Articular chondrocyte of knee joint (primary cell): ENCODE measurements at places on chromosomes 7 and 10. TPM values are rescaled to one million over a fixed set of nuclear protein-coding genes. Genes with fewer than 3 reads are reported as not detected.

SVOPL gene
- not detected in 2 replicates for total RNA-seq

FAM241B gene
- total RNA-seq = 0.43 and 0.91 TPM in 2 replicates

ADCY1 gene
- 0.39 and 0.43 TPM in 2 replicates for total RNA-seq

ASAH2 gene
- 0.78 and 0.97 TPM in 2 replicates for total RNA-seq

FAM25A gene
- not detected in 2 replicates for total RNA-seq

TFEC gene
- 0.32 TPM in 1 of 2 replicates, not detected in the other for total RNA-seq

MBL2 gene
- not detected in 2 replicates for total RNA-seq

OR2A42 gene
- total RNA-seq = 0.22 and 0.26 TPM in 2 replicates

PNLIP gene
- not detected in 2 replicates for total RNA-seq

SSC4D gene
- total RNA-seq = 0.65 and 0.97 TPM in 2 replicates

ALDH18A1 gene
- total RNA-seq = 102 and 115 TPM in 2 replicates

ARHGEF35 gene
- total RNA-seq = 5.3 and 7.1 TPM in 2 replicates

SMARCD3 gene
- 39.7 and 43.1 TPM in 2 replicates for total RNA-seq

STOX1 gene
- total RNA-seq = under 0.01 and 0.11 TPM in 2 replicates
